Prostate gland (tissue), 2 donors: ENCODE measurements at places on chromosomes 5 and 9. TPM values are rescaled to one million over a fixed set of nuclear protein-coding genes. Genes with fewer than 3 reads are reported as not detected.

The C5 gene
- 3.5 TPM for total RNA-seq

DNA sequence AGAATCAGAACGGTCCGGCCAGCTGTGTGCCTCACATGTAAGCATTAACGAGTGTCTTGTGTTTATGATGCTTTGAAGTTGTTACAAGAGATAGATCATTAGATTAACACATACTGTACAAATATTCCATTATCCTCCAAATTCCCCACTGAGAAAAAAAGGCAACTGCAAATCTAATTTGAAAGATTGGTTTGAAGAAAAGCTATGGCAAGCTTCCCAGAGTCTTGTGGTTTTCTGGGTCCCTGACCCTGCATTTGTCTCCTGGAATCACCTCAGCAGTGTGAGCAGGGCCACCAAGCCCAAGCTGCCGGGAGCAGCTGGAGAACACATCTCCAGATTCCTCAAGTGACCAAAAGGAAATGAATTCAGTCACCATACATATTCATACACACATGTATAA is 36.9 kb upstream of the ADAMTS16 start:
- no peak for DNase-seq
- no peak overlapping the region for H3K27ac ChIP-seq
- H3K36me3 ChIP-seq, result no peaks in the 10 kb centered on the region
- H3K4me1 ChIP-seq, result no peaks in the 10 kb centered on the region

GRCh38 chr9:21322911-21323461 is 12.2 kb downstream of the KLHL9 start:
- no peaks in the 10 kb centered on the region for H3K27me3 ChIP-seq
- H3K36me3 ChIP-seq, result no peaks in the 10 kb centered on the region
- DNase-seq, result no peak
- H3K27ac ChIP-seq, result no peak overlapping the region
- no peaks in the 10 kb centered on the region for H3K4me1 ChIP-seq

- H3K36me3 ChIP-seq, result no peaks in the 10 kb centered on the region
- no peak overlapping the region for H3K4me3 ChIP-seq
- no peak for DNase-seq
- no peaks in the 10 kb centered on the region for H3K27me3 ChIP-seq
- H3K27ac ChIP-seq, result no peak overlapping the region
These were observed 511.7 kb upstream of the KLF4 start for GRCh38 chr9:108001237-108001636.

DNA sequence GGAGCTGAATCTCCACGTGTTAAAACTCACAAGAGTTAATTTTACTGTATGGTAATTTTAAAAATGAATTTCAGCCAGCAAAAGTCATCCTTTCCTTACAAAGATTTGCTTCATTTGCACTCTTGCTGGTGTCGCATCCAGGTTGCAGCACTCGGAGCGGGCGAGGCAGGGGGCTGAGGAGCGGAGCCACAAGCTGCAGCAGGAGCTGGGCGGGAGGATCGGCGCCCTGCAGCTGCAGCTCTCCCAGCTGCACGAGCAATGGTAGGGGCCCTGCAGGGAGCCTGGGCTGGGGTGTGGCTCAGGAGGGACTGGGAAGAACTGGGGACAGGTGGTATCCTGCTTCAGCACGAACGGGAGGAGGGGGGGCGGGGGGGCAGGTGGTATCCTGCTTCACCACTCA is 27.1 kb downstream of the HNRNPH1 start:
- peaks cover 20% of the 10 kb centered on the region for H3K36me3 ChIP-seq
- no peaks in the 10 kb centered on the region for H3K4me1 ChIP-seq

DNA sequence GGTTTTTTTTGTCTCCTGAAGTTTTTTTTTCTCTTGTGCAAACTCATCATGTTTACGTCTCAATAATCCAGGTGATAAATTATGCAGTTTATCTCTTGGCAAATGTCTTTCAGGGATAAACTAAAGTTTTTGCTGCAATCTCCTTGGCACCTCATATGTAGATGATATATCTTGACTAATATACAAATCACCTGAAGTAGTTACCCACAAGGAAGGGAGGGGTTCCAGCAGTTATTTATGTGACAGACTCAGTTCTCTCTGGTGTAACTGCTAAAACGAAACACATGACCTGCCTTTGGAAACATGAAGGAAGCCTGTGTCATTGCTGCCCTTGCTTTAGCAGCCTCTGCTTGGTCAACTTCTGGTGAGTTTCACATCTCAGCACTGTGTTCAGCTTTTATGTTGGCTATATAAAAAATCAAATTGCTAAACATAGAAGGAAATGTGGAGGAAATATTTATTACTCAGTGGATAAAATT is 39.3 kb upstream of the KIAA1958 start:
- H3K4me1 ChIP-seq, result no peaks in the 10 kb centered on the region
- H3K36me3 ChIP-seq, result no peaks in the 10 kb centered on the region
- H3K4me3 ChIP-seq, result no peak overlapping the region
- H3K27me3 ChIP-seq, result no peaks in the 10 kb centered on the region

GRCh38 chr5:169350759-169351240 is 49.9 kb upstream of the SLIT3 start:
- no peak for DNase-seq
- H3K27ac ChIP-seq, result no peak overlapping the region
- no peaks in the 10 kb centered on the region for H3K4me1 ChIP-seq
- no peaks in the 10 kb centered on the region for H3K27me3 ChIP-seq

- H3K4me3 ChIP-seq, result no peak overlapping the region
- H3K36me3 ChIP-seq, result no peaks in the 10 kb centered on the region
- H3K4me1 ChIP-seq, result no peaks in the 10 kb centered on the region
- no peak overlapping the region for H3K27ac ChIP-seq
- H3K27me3 ChIP-seq, result no peaks in the 10 kb centered on the region
- DNase-seq, result no peak
These were observed 37.7 kb downstream of the UBAP2 start for GRCh38 chr9:34010979-34011378.

GRCh38 chr5:62385816-62386400 is 17.8 kb downstream of the DIMT1 start:
- peak overlapping the region; percentile 50 for H3K27ac ChIP-seq
- peaks cover 4% of the 10 kb centered on the region for H3K4me1 ChIP-seq
- no peak overlapping the region for H3K4me3 ChIP-seq
- DNase-seq, result no peak
- no peaks in the 10 kb centered on the region for H3K27me3 ChIP-seq

- H3K36me3 ChIP-seq, result no peaks in the 10 kb centered on the region
- H3K27ac ChIP-seq, result no peak overlapping the region
- no peak for DNase-seq
- H3K4me3 ChIP-seq, result no peak overlapping the region
- no peaks in the 10 kb centered on the region for H3K4me1 ChIP-seq
- no peaks in the 10 kb centered on the region for H3K27me3 ChIP-seq
These were observed 36.8 kb downstream of the UGT3A2 start for GRCh38 chr5:36029914-36030313.

DNA sequence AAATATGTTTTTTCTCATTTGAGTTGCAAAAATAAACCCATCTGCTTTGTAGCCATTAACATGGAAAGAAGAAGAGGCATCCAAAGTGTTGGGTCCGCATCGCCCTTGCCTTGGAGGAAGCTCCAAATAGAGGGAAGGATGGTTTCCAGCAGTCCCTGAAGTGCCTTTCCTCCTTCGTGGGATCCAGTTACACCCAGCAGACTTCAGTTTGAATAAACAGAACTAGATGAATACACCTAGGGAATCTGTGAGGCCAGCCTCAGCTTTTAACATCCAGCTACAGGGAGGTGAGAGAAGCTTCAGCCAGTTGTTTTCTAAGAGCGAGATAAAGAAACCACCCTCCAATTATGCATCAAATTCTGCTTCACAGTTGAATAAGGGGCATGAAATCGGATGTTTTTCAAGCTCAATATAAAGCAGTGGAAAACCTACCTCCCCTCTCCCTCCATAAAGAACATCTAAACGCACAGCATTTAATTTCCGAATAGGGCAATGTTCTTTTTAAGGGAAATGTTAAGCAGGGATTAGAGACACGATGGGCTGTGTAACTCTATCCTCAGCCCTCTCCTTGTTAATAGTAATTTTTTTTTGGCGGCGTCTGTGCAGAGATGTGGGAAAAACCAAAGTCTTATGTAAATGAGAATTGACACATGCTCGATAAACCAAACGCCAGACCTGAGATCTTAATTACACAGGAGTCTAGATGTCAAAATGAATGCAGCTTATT is 264.7 kb downstream of the SLIT3 start:
- no peak for DNase-seq
- H3K27ac ChIP-seq, result no peak overlapping the region
- H3K4me3 ChIP-seq, result no peak overlapping the region
- H3K36me3 ChIP-seq, result no peaks in the 10 kb centered on the region
- H3K27me3 ChIP-seq, result no peaks in the 10 kb centered on the region

- H3K27ac ChIP-seq, result no peak overlapping the region
- no peaks in the 10 kb centered on the region for H3K27me3 ChIP-seq
- H3K36me3 ChIP-seq, result no peaks in the 10 kb centered on the region
- DNase-seq, result no peak
- peaks cover 8% of the 10 kb centered on the region for H3K4me1 ChIP-seq
These were observed 74.5 kb downstream of the MAPKAP1 start for GRCh38 chr9:125632321-125633115.

DNA sequence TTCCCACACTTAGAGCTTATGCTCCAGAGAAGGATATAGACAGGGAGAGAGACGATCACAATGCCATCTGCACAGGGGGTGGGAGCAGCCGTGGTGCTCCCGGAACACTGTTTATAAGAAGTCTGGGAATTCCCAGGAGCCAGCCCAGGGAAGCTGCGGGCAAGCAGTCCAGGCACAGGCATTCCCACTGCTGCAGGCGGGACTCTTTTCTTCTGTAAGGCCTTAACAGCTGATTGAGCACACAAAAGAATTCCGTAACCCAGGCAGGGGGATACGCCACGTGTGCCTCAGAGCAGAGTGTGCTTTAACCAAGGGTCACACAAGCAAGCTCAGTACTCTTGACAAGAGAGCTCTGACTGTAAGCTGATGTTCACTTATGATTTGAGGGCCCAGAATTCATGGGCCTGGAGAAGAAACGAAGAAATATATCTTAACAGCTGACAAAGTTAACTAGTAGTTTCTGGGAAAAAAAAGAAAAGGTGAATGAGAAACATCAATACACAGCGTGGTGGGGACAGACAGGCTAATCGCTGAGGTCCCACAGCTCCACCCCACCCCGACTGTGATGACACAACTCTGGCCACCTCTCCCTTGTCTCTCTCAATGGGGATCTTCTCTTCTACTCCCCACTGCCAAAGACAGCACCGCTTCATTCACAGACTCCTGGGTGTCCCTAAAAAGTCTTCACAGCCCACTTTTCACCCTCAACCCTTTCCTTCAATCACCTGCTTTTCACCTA is 85.9 kb upstream of the SIMC1 start:
- no peaks in the 10 kb centered on the region for H3K4me1 ChIP-seq
- no peaks in the 10 kb centered on the region for H3K36me3 ChIP-seq
- H3K4me3 ChIP-seq, result no peak overlapping the region

DNA sequence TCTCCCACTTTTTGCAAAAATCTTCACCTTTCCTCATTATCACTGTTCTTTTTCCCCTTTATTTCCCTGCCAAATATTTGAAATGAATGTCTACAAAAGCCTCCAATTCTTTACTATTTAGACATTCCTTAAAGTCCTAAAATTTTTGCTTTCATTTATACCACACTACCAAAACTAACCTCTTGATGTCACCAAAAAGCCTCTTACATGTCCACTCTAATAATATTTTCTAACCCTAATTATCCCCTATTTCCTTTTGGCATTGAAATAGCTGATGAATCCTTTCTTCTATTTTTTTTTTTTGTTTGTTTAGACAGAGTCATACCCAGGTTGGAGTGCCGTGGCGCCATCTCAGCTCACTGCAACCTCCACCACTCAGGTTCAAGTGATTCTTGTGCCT is 32.3 kb upstream of the NRG2 start:
- no peaks in the 10 kb centered on the region for H3K36me3 ChIP-seq
- no peaks in the 10 kb centered on the region for H3K27me3 ChIP-seq
- H3K4me1 ChIP-seq, result no peaks in the 10 kb centered on the region
- DNase-seq, result no peak
- no peak overlapping the region for H3K27ac ChIP-seq

DNA sequence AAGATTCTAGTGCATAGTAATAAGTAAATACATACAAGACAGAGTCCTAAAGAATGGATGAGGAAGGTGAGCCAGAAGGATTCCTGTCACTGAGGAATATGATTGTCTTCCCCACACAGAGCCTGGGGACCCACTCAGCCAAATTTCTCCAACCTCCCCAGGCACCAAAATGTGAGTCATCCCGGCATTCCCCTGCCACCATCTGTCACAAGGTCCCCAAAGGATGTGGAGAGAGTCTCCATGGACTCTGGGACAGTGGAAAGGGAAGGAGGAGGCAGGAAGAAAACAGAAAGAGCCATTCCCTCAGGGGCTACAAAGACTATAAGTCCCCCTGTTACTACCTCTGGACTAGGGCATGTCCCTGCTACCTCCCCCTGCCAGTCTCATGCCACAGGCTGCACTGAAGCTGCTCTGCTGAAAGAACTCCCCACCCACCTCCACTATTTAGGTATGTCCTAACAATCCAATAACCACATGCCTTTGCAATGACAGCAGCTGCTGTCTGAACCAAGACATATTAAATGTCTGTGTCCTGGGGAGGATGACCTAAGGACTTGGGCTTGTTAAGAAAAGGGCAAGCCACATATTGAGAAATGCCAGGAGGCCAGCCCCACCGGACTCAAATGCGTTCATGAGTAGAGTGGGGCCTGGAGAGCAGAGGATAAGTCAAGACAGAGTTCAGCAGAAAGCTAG is 10.7 kb upstream of the OR5C1 start:
- H3K27me3 ChIP-seq, result no peaks in the 10 kb centered on the region
- no peak overlapping the region for H3K27ac ChIP-seq
- H3K4me3 ChIP-seq, result no peak overlapping the region
- DNase-seq, result no peak
- H3K36me3 ChIP-seq, result no peaks in the 10 kb centered on the region

DNA sequence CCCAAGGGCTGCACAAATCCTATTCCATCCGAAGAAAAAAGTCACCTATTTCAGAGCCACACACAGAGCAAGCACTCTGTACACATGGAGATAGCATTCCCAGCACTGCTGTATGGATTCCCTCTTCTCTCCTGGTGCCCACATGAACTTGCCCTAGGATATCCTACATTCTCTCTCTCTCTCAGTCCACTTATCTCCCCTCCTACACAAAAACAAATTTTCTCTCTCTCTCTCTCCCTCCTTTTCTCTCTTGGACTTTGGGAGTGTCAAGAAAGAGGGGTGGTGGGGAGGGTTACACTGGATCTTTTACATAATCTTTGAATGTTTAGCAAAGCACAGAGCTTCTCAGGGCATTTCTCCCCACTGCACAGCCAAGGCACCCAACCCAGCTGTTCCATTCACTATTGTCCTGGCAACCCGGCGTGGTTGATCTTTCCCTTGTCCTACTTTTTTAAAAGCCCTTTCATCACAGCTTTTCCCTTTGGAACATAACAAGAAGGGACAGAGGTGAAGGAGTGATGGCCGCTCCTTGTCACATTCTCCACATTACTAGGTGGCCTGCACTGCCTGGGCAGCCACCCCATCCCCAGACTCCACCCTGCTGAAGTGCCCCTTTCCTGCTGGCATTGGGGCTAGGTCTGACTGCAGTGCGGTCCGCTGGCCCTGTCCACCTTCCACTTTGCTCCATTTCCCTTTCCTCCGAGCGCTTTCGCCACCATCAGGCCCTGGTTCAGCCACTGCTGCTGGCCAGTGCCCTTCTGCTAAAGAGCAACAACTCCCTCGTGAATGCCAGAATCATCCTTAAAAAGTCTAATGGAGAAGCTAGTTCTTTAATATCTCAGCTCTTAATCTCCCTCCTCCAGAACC is 22.2 kb upstream of the SLC1A3 start:
- no peak for DNase-seq
- H3K4me1 ChIP-seq, result no peaks in the 10 kb centered on the region
- H3K36me3 ChIP-seq, result no peaks in the 10 kb centered on the region
- H3K27ac ChIP-seq, result no peak overlapping the region
- no peak overlapping the region for H3K4me3 ChIP-seq
- H3K27me3 ChIP-seq, result no peaks in the 10 kb centered on the region

GRCh38 chr5:79014631-79015030 is 29.5 kb upstream of the ARSB start:
- DNase-seq, result no peak
- H3K27me3 ChIP-seq, result no peaks in the 10 kb centered on the region
- H3K4me3 ChIP-seq, result no peak overlapping the region
- no peaks in the 10 kb centered on the region for H3K36me3 ChIP-seq
- H3K27ac ChIP-seq, result no peak overlapping the region
- H3K4me1 ChIP-seq, result no peaks in the 10 kb centered on the region
